ENCODE measurements at places on chromosomes 1 and 21. TPM values are rescaled to one million over a fixed set of nuclear protein-coding genes. Genes with fewer than 3 reads are reported as not detected.

AQP10 gene
- total RNA-seq, result not detected

DNA sequence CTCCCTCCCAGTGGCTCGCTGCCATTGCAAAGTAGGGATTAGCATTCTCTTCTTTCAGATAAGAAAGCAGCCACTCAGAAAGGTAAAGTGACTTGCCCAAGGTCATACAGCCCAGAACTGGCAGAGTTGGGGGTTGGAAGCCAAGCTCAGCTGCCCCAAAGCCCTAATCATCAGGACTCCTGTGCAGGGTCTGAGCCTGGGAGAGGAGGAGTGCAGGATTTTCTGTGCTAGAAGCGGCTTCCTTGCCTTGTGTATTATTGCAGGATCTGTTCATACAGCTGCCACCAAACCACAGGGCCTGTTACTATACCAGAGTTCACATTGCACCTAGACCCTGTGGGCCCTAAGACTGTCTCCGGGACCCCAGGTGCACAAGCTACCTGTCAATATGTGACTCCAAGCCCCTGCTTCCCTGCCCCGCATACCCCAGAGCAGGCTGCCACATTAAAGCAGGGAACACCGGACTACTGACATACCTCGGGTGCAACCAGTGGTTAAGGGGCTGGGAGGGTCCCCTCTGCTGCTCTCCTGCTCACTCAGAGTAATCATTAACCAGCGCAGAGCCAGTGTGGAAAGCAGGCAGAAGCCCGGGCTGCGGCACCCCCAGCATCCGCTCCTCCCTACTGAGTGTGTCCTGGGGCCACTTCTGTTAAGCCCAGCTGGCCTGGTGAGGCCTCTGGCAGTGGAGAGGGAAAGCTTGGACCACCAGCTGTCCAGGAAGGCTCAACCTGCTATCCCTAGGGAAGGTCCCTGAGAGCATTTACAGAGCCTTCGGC lies 15.8 kb downstream of the HSPG2 start:
- no peak for DNase-seq
- peaks cover 28% of the 10 kb centered on the region for H3K4me1 ChIP-seq
- no peaks in the 10 kb centered on the region for H3K27me3 ChIP-seq
- peak overlapping the region; percentile 67 for H3K27ac ChIP-seq
- no peak overlapping the region for H3K4me3 ChIP-seq
- no peaks in the 10 kb centered on the region for H3K36me3 ChIP-seq

UBL4B gene
- total RNA-seq, result not detected

RCSD1 gene
- total RNA-seq, result 3.0 TPM

DNA sequence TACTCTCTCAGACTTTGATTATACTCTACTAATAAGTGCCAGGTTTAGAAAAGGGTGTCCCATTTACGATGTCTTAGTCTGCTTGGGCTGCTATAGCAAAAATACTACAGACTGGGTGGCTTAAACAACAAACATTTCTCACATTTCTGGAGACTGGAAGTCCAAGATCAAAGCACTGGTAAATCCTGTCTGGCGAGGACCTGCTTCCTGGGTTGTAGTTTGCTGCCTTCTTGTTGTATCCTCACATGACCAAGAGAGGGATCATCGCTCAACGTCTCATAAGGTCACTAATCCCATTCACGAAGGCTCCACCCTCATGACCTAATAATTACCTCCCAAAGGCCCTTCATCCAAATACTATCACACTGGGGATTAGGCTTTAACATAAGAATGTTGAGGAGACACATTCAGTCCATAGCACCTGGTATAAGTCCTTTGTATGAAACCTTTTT lies 12.0 kb downstream of the PRDX6 start:
- H3K27ac ChIP-seq, result no peak overlapping the region
- no peak overlapping the region for H3K4me3 ChIP-seq
- DNase-seq, result no peak
- H3K36me3 ChIP-seq, result peaks cover 41% of the 10 kb centered on the region
- H3K27me3 ChIP-seq, result no peaks in the 10 kb centered on the region

TSPAN2 gene
- 5.4 TPM for total RNA-seq

FCRL2 gene
- total RNA-seq, result not detected

DNA sequence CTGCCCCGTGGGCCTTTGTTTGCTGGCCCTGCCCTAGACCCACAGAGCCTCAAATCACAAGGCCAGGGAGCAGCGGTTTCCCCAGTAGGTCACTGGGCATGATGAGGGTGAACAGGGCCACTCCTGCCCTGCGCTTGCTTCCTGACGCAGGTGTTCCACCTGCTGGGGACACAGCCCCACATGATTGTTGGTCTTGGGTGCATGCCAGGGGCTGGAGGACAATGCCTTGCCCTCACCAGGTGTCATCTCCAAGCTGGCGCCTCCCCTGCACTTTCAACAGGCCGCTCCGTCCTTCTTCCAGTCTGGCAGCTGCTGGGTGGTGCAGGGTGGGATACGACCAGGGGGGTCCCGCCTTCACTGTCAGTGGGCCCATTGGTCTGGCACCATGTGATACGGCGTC lies 24.3 kb downstream of the IL10RB start:
- no peak for DNase-seq
- H3K4me3 ChIP-seq, result no peak overlapping the region
- peaks cover 6% of the 10 kb centered on the region for H3K36me3 ChIP-seq
- no peaks in the 10 kb centered on the region for H3K27me3 ChIP-seq

PLK3 gene
- 15.3 TPM for total RNA-seq

PYGO2 gene
- 65.1 TPM for total RNA-seq

DNA sequence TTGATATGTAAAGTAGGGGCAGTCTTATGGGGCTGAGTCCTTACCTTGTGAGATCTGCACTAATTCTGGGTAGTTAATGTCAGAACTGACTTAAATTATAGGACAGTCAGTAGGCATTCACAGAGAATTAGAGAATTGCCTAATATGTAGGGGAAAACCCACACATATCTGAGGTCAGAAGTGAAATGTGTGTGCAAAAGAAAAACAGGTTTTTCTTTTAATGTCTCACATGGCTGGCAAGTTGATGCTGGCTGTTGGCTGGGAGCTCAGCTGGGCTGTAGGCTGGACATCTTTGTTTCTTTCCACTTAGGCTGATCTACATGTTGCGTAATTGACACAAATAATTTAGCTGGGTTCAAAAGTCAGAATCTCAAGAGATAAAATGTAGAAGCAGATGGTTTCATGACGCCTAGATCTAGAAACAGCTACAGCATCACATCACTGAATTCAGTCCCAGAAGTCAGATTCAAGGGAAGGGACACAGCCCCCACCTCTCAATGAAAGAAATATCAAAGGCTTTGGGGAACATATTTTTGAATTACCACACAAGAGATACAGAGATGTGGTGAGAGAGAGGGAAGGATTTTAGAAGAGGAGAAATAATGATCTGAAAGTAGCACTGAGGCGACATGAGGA lies 98.9 kb downstream of the TNFSF18 start:
- no peaks in the 10 kb centered on the region for H3K27me3 ChIP-seq
- no peak for DNase-seq
- H3K36me3 ChIP-seq, result no peaks in the 10 kb centered on the region

GRCh38 chr21:46212721-46213484 lies 15.7 kb downstream of the LSS start:
- H3K4me1 ChIP-seq, result no peaks in the 10 kb centered on the region
- H3K27ac ChIP-seq, result no peak overlapping the region
- no peak overlapping the region for H3K4me3 ChIP-seq
- peaks cover 2% of the 10 kb centered on the region for H3K36me3 ChIP-seq

DNA sequence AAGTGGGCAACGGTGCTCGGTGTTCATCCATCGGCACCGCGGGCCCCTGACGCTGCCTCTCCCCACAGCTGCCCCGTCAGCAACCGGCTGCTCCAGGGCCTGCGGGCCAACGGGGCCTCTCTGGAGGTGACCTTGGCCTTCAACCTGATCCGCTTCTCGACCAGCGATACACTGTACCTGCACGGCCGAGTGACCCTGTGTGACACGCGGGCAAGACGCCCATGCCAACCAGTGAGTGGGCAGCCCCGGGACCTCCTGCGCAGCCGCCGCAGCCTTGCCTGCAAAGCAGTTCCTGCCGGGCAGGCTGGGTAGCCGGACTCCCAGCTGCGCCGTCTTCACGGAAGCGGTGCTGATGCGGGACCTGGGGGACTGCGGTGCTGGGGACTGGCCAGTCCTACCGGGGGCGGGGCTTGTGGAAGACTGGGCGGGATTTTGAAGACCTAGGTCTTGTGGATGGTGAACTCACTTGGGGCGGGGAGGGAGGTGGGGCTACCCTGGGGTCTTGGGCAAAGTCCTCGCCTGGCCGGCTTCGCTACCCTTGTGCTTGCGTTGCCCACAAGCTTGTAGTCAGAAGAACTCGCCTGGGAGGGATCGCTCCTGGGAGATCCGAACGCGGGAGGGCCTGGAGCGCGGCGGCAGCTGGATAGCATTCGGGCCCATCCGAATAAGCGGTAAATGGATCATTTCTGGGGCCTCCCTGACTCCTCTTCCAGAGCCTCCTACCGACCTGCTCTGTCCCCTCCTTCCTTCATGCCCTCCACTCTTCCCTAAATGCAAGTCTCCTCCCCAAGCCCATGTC lies 8.8 kb upstream of the CEP85 start:
- peaks cover 10% of the 10 kb centered on the region for H3K4me1 ChIP-seq
- peak overlapping the region; percentile 75 for H3K4me3 ChIP-seq

DNA sequence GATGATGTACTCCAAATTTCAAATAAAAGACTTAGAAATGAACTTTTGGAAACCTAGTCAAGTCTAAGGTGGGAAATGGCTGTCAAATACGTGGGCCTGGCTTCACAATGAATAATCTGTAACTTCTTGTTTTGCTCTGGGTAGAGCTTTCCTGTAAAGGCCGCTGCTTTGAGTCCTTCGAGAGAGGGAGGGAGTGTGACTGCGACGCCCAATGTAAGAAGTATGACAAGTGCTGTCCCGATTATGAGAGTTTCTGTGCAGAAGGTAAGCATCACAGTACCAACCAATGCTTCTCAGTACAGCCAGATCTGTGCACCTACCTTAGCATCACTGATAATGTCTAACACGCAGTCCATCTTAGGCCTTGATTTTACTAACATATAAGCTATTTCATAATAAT lies 73.6 kb downstream of the TPR start:
- H3K36me3 ChIP-seq, result no peaks in the 10 kb centered on the region
- no peak overlapping the region for H3K4me3 ChIP-seq
- H3K27me3 ChIP-seq, result peaks cover 3% of the 10 kb centered on the region
- no peaks in the 10 kb centered on the region for H3K4me1 ChIP-seq
- H3K27ac ChIP-seq, result no peak overlapping the region
- DNase-seq, result no peak

KIRREL1 gene
- 64.9 TPM for total RNA-seq

DNA sequence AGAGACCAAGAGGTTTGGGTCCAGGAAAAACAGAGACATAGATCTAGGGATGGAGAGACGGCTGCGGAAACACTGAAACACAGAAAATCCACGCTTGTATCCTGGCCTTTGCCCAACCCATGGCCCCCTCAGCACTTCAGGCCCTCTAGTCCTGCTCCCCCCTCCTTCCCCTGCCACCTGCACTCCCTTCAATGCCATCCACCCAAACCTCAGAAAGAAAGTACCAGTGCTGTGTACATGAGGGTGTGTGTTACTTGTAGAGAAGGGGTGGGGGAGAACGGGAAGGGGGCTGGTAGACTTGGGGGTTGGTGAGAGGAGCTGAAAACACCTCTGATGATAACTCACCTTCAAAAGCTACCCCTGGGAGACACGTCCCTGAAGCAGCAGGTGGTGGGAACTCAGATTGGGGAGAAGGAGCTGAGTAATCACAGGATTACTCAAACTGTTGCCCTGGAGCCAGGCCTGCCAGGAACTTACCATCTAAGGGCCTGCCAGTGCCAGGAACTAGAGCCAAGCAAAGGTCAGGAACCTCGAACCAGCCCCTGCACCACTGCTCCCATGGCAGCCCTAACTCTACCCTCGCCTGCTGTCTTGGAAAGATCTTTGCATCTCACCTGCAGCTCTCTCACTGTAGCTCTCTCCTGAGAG lies 11.5 kb downstream of the RORC start:
- DNase-seq, result no peak
- no peaks in the 10 kb centered on the region for H3K27me3 ChIP-seq
- H3K36me3 ChIP-seq, result no peaks in the 10 kb centered on the region
- H3K4me3 ChIP-seq, result no peak overlapping the region

- no peak overlapping the region for H3K27ac ChIP-seq
- H3K4me1 ChIP-seq, result no peaks in the 10 kb centered on the region
- H3K36me3 ChIP-seq, result peaks cover 13% of the 10 kb centered on the region
- no peaks in the 10 kb centered on the region for H3K27me3 ChIP-seq
- DNase-seq, result no peak
Measured at GRCh38 chr1:31912839-31913239, 25.3 kb downstream of the PTP4A2 start.

OBSCN gene
- 46.5 TPM for total RNA-seq

TAL1 gene
- 0.11 TPM for total RNA-seq

GRCh38 chr21:28804089-28804670 lies 188.5 kb downstream of the LTN1 start:
- DNase-seq, result no peak
- H3K4me3 ChIP-seq, result no peak overlapping the region
- no peaks in the 10 kb centered on the region for H3K4me1 ChIP-seq
- no peak overlapping the region for H3K27ac ChIP-seq
- H3K36me3 ChIP-seq, result no peaks in the 10 kb centered on the region

- peaks cover 79% of the 10 kb centered on the region for H3K4me1 ChIP-seq
- peak overlapping the region; percentile 88 for H3K27ac ChIP-seq
- H3K27me3 ChIP-seq, result no peaks in the 10 kb centered on the region
- no peak for DNase-seq
- H3K4me3 ChIP-seq, result no peak overlapping the region
- H3K36me3 ChIP-seq, result peaks cover 7% of the 10 kb centered on the region
Measured at GRCh38 chr1:93598861-93599439, 82.7 kb downstream of the BCAR3 start.

HTR6 gene
- total RNA-seq, result not detected

DNA sequence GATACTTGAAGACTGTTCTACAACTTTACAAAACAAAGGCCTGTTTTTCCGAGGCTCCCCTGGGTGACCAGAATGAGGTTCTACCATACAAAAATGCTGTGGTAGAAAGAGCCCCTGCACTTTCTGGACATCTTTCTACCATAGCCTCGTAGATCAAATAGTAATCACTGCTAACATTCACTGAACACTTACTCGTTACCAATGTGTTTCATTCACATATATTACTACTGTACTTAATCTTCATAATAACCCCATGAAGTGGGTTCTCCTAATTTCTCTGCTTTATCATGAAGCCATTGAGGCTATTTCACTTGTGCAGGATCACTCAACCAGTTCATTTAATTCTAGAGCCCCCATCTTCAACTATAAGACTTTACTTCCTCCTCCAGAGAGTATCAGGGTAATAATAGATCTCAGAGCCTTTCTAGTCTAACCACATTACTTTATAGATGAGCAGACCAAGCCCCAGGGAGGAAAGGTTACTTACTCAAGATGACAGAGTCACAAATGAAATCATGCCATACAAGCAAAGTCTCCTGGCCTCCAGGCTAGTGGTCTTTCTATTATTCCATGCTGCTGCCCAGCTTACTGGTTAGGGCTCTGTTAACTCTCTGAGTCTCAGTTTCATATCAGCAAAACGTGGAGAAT lies 46.7 kb upstream of the OSBPL9 start:
- H3K4me1 ChIP-seq, result peaks cover 22% of the 10 kb centered on the region
- H3K36me3 ChIP-seq, result no peaks in the 10 kb centered on the region
- no peaks in the 10 kb centered on the region for H3K27me3 ChIP-seq
- no peak for DNase-seq

- no peak for DNase-seq
- H3K27ac ChIP-seq, result no peak overlapping the region
- H3K27me3 ChIP-seq, result no peaks in the 10 kb centered on the region
- H3K4me3 ChIP-seq, result no peak overlapping the region
- H3K4me1 ChIP-seq, result peaks cover 4% of the 10 kb centered on the region
Measured at GRCh38 chr1:243378669-243379068, 122.8 kb downstream of the SDCCAG8 start.

Data from neural crest cell (in vitro differentiated cells).